ENCODE measurements at places on chromosomes 13 and 19.

DNA sequence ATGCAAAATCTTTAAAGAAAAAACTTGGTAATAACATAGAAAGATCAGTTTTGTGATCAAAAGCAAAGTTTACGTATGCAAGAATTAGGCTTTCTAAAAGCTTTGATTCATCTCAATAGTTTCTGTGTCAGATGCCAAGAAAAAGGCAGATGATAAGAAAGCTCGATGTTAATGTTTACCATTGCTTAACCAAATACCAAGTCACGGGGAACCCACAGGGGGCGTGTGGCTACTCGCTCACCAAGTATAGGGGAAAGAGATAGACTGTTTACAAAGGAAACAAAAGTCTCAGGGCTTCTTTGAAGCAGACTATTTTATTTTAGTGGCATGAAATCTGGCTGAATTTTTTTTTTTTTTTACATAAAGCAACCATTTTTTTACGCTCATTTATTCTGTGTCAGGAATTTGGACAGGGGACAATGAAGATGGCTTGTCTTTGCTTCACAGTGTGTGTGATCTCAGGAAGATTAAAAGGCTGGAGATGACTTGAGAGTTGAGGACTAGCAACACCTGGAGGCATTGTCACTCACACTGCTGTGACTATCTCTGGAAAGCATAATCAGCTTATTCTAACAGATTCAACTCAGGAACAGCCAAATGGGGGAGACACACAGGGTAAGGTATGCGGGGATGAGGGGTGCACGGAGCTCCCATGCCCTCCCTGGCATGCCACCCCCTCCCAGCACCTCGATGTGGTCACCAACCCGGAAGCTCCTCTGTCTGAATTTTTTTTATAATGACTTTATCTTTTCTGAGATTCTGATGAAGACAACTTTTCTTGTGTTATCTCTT is 24.9 kb downstream of the RCBTB1 start:
- no peak for DNase-seq

- no peak for DNase-seq
Measured at GRCh38 chr13:82569581-82569980, 1312.7 kb downstream of the SLITRK1 start.

DNA sequence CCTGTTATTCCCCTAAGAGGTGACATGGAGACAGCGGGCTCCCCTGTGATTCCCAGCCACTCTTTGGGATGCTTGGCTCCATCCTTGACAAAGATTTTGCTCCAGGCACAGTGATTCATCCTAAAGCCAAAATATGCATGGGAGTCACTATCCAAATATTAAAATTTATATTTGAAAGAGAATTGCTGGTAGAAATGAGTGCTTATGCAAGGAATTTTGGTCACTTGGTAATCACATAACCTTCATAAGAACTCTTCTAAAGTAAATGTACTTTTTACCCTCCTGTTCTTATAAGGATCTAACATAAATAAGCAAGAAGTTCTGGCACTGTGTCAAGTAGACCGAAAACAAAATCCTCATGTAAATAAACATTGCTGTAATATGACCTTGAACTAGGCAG is 385.8 kb downstream of the ITGBL1 start:
- DNase-seq: no peak

DNA sequence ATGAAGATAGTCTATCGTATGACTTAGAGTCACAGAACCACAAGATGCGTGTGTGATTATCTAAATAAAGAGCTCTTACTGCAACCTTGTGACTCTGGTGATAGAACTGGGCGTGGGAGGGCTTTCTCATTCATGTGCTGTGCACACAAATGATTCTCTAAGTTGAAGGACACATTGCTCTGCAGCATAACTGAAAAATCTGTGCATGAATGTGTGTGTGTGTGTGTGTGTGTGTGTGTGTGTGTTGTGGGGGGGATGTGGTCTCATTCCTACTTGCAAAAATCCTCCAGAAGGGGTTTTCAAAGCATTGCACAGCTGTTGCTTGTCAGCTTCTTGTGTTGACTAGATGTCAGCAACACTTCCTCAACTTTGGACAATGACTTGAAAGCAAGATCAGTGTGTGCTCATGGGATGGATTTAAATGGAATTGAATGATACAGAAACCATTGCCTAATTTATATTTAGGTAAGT is 22.4 kb downstream of the LRCH1 start:
- DNase-seq: no peak

GRCh38 chr13:109599901-109600657 is 186.3 kb downstream of the IRS2 start:
- DNase-seq: no peak

DNA sequence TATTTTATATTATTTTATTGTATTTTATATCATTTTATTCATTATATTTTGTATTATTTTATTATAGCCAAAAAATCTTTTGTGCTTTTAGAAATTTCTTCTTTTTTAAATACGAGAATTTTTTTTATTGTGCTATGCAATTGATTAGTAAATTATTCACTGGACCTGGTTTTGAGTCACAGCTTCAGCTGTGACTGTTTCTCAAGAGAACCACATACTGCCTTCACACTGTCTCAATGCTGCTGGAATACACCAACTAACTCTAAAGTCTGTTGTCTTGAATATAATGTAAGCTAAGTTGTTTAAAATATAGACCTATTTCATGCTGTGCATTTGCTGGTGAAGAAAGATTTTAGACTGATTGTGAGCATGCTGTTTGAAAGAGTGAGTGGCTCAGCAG is 423.6 kb downstream of the NDFIP2 start:
- DNase-seq: no peak

- DNase-seq: no peak
Measured at GRCh38 chr19:55930996-55931515, 1.1 kb downstream of the NLRP13 start.

GRCh38 chr19:8484331-8484894 is 18.0 kb downstream of the PRAM1 start:
- DNase-seq: no peak

- DNase-seq: no peak
Measured at GRCh38 chr13:45195421-45195820, 5.4 kb downstream of the KCTD4 start.

DNA sequence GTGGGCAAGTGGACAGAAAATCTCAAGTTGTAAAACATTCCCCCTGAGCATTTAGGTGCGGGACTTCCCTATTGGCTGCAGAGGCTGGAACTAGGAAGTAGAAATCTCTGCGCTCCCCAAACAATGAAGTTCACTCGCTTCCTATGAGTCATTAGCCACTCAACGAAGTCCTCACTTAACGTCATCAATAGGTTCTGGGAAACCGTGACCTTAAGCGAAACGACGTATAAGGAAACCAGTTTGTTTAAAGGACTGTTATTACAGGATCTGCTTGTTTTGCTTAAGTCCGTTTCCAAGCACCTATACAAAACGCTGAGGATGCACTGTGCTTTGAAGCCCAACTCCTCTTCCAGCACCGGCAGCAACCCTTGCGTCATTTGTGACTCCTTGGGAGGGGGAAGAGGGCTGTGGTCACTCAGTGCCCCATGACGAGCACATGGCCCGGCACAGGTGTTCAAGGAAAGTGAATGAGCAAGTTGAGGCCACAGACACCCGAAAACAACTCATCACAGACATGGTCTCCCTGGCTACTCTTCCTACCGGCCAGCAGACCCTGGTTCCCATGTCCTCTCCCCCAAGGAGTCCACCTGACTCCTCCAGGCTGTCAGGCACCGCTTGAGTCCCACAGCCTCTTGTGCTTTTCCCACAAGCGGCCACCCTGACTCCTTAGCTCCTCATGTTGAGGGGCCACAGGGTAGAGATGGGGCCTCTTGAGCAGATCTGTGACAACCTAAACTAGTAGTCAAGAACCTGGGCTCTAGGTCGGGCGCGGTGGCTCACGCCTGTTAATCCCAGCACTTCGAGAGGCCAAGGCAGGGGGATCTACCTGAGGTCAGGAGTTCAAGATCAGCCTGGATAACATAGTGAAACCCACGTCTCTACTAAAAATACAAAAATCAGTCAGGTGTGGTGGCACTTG is 4.8 kb downstream of the RPS16 start:
- DNase-seq: peak; percentile 63

GRCh38 chr13:64633948-64634347 is 2596.2 kb downstream of the PCDH9 start:
- no peak for DNase-seq

DNA sequence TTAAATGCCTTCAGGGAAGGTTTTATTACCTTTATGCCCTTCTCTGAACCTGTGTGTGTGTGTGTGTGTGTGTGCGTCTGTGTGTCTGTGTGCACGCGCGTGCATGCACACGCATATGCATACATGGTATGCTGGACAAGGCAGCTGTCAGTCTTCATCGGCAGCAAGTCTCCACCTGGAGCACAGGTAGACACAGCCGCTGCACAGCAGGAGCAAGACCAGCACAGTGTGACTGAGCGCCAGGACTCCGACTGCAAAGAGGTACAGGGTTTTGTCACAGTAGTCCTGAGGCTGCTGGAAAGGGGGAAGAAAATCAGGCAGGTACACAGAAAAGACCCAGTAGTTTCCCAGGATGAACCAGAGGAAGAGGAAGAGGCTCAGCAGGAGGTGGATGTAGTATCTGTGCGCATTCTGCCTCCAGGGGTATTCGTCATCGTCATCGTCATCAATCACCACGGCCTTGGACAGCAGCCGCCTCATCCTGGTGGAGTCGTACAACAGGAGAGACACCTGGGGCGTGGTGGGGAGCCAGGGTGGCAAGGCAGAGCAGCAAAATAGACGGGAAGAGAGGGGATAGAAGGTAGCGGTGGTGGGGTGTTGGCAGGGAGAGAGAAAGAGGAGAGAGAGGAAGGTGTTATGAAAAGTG is 12.8 kb upstream of the DHRS12 start:
- DNase-seq: no peak

- no peak for DNase-seq
Measured at GRCh38 chr19:10168386-10168948, 26.3 kb downstream of the DNMT1 start.

GRCh38 chr13:77388944-77389624 is 62.2 kb upstream of the MYCBP2 start:
- no peak for DNase-seq

- DNase-seq: no peak
Measured at GRCh38 chr19:6519289-6519688, 11.5 kb upstream of the TNFSF9 start.

DNA sequence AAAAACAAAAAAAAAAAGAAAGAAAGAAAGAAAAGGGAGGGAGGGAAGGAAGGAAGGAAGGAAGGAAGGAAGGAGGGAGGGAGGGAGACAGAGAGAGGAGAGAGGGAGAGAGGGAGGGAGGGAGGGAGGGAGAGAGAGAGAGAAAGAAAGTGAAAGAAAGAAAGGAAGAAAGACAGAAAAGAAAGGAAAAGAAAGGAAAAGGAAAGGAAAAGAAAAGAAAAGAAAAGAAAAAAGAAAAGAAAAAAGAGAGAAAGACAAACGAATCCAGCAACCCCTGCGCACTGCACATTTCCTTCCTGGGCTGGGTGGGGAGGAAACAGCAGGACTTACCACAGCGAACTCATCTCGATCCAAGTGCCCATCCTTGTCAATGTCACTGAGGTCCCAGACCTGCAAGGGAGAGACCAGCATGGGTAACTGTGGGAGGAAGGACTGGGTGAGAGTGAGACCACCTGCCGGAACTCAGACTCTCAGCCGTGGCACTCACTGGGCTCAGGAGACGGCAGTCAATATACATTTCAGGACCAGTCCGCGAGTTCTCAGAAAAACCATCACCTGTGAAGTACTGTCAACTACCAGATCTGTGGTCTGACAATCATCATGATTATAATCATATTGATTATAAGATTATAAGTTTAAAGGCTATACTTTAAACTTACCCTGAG is 43.3 kb downstream of the EPS15L1 start:
- DNase-seq: no peak

DNA sequence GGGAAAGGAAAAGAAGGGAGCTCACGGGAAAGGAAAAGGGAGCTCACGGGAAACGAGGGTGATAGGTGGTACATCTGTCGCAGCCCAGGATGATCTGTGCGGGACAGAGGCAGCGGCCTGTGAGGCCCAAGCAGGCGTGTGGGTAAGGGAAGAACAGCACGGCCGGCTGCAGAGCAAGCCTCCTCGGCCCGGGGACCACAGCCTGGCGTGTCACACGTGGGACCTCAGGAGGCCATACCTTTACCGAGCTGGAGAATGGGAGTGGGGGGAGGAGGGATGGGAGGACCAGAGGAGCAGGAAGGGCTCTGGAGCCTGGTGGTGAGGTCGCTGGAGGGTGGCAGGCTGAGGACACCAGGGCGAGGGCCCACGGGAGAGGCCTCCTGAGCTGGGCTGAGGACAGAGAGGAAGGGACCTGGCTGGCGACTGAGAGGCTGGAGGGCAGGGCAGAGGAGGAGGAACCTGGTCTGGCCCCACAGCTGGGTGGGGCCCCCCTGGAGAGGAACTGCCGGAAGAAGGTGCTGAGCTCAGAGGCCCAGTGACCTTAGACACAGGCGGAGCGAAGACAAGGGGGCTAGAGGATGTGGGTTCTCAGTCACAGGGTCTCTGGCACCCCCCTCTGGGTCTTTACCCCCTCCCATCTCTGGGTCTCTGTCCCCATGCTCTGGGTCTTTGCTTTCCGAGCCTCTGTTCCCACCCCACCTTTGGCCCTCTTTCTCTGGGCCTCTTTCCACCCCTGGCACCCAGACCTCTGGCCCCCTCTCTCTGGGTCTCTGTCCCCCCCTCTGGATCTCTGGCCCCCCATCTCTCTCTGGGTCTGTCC is 2.9 kb upstream of the FTL start:
- no peak for DNase-seq

DNA sequence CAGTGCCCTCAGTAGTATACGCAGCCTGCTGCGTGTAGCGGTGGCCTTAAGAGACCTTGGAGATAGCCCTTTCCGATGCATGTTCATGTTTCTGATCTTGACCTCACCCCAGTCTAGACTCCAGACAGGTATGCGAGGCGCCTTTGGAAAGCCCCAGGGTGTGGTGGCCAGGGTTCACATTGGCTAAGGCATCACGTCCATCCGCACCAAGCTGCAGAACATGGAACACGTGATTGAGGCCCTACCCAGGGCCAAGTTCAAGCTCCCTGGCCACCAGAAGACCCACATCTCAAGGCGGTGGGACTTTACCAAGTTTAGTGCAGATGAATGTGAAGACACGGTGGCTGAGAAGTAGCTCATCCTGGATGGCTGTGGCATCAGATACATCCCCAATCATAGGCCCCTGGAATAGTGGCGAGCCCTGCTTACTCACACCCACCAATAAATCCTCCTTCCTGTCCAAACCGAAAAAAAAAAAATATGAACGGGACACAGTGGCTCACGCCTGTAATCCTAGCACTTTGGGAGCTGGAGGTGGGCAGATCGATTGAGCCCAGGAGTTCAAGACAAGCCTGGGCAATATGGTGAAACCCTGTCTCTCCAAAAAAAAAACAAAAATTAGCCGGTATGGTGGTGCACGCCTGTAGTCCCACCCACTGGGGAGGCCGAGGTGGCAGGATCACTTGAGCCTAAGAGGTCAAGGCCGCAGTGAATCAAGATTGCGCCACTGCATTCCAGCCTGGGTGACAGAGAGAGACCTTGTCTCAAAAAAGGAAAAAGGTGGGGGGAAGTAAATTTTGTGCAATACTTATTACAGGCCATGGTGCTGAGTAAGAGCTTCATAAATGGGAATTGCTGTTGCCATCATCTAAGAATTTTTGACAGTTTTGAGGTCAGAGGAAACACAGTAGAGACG is 12.4 kb upstream of the CBLC start:
- no peak for DNase-seq

DNA sequence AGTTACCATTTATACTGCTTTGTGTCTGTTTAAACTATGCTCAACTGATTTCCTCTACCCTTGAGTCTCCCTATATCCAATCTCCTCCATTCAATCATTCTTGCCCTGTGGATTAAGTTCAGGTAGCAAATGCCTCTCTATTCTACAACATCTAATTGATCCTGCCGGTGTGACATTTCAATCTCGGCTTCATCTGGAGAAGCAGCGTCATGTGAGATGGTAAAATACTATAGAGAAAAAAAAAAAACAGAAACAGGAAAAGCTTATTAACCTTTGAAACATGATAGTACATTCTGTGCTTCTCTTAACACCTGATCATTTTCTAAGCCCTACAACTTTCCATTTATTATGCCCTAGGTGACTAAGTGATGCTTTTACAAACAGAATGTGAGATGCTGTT is 89.4 kb downstream of the KCTD12 start:
- no peak for DNase-seq
